ENCODE measurements at places on chromosomes 2 and 18.

DNA sequence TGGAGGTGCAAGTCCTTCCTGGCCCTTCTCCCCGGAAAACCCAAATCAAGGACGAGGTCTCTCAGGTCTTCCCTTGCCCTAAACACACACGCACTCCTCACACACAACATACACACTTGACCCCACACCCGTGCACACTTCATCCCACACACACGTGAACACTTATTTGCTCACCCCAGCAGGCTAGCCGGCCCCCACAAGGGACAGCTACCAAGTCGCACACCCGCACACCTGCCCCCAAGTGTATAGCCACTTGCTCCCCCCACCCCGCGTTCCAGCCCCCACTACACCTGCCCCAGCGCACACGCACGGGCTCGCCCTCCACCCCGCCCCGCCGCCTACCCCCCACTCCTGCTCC lies 359 bp downstream of the TGFBRAP1 start:
- no peak for DNase-seq

GRCh38 chr18:75276818-75277609 lies 66.4 kb downstream of the TSHZ1 start:
- no peak for DNase-seq

DNA sequence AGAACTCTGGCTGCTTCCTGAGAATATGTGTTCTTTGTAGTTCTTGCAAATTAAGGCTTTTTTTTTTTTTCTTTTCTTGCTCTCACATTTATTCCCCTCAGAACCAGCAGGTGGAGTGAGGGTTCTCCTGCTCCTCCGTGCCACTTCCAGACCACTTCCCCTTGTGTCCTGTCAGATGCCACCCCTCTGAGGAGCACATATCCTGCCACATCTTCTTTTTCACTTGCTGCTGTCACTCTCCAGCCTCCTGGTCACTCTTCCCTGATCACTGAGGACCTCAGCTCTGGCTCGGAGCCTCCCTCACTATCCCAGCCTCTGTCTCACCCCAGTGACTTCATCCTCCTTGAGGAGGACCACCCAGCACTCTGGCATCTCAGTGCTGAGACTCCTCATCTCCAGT lies 100.5 kb downstream of the TACR1 start:
- DNase-seq: no peak

DNA sequence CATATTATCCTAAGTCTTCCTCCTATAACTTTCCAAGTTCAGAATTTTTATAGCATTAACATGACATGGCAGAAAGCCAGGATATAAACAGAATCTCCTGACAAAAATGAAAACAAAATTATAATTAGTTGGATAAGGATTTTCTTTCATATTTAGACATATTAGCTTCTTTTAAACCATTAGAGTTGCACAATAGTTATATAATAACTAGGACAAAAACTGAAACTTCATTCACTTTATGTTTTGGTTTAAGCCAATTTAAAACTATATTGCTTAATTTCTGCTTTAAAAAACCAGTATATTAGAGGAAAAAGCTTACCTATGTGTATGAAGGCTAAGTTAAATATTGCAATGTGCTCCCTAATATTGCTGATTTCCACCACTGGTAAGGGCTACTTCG lies 254.8 kb downstream of the GPD2 start:
- DNase-seq: no peak

DNA sequence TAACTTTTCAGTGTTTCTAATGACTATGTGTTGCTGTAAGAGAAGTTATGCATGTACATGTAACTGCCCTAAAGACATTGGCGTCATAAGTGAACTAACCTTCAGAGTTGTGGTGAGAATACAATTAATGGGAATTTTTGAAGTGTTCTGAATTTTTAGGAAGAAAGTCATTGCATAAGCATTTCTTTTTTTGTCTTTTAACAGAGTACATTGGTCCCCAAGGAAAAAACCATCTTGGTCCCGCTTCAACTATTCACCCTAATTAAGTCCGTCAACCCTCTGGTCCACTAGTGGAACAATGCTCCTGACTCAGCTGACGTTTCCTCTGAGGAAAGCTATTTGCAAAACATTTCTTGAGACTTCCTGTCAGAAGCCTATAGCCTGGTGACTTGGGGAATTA lies 41.1 kb upstream of the VIT start:
- DNase-seq: no peak
